ENCODE measurements at places on chromosomes 1 and 21.
A peak's percentile ranks its signal among the peaks of the same experiment; 100 is the strongest.

- DNase-seq, result no peak
Measured at GRCh38 chr1:39016604-39017171, 9.5 kb upstream of the NDUFS5 start.

GRCh38 chr1:14247666-14248065 lies 350.8 kb upstream of the KAZN start:
- no peak for DNase-seq

GRCh38 chr1:203601716-203602309 lies 24.8 kb upstream of the ATP2B4 start:
- peak; percentile 39 for DNase-seq

DNA sequence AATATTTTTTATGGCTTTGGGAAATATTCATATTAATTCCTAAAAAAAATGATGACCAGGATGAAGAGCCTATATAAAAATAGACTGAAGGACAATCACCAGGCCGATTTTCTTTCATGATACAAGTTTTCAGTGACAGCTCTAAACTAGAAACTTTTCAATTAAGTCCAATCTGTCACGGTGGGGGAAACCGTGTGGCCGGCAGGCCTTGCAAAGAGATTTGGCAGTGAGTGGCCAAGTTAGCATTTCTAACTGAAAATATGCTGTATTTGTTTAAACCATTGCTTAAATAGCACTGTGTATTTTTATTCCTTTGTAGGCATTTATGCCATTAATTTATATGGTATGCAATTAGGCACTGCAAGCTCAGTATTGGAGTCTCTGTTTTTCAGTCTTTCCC lies 294.5 kb upstream of the NRIP1 start:
- DNase-seq, result no peak

DNA sequence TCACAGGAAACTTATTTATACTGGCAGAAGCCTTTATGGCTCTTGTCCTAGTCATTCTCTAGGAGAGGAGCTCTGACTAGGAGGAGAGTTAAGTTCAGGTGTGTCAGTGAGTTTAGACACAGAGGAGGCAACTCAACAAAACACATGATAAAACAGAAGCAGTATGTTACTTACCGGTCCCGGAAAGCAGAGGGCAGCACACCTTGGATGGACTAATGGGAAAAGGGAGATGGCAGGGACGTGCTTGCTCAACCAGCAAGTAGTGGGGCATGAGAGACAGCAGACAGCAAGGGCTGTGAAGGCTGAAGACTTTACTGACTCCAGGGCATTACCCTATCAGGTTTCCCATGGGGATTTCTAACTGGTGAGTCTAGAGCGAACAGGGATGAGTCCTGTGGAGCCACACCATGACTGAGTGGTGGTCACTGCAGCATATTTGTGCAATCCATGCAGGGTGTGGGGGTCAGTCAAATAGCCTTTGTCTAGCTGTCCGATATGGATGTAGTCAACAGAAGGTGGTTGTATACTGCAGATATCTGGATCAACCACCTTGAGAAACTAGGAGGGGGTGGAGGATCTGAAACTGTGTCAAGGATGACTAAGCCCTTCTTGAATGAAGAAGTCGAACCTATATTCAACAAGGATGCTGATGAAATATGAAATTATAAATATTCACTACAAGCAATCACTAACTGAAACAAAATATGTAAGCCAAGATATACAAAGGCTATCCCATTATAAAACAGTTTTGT lies 596.3 kb upstream of the CHRM3 start:
- no peak for DNase-seq

DNA sequence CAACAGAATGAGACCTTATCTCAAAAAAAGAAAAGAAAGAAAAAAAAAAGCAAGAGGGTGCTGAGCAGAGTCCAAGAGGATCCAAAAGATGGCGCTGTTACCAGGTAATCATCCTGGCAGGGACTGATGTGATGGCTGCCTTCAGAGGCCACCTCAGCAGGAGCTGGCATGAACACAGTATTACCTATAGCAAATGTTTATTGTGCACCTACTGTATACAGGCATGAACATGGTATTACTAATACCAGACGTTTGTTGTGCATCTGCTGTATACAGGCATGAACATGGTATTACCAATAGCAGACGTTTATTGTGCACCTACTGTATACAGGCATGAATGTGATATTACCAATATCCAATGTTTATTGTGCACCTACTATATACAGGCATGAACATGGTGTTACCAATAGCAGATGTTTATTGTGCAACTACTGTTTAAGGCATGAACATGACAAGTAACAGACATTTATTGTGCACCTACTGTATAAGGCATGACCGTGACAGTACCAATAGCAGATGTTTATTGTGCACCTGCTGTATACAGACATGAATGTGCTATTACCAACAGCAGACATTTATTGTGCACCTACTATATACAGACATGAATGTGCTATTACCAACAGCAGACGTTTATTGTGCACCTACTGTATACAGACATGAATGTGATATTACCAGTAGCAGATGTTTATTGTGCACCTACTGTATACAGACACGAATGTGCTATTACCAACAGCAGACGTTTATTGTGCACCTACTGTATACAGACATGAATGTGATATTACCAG lies 115.1 kb upstream of the TMEM51 start:
- peak; percentile 41 for DNase-seq

- peak; percentile 65 for DNase-seq
Measured at GRCh38 chr1:107829036-107829770, 135.8 kb downstream of the VAV3 start.

DNA sequence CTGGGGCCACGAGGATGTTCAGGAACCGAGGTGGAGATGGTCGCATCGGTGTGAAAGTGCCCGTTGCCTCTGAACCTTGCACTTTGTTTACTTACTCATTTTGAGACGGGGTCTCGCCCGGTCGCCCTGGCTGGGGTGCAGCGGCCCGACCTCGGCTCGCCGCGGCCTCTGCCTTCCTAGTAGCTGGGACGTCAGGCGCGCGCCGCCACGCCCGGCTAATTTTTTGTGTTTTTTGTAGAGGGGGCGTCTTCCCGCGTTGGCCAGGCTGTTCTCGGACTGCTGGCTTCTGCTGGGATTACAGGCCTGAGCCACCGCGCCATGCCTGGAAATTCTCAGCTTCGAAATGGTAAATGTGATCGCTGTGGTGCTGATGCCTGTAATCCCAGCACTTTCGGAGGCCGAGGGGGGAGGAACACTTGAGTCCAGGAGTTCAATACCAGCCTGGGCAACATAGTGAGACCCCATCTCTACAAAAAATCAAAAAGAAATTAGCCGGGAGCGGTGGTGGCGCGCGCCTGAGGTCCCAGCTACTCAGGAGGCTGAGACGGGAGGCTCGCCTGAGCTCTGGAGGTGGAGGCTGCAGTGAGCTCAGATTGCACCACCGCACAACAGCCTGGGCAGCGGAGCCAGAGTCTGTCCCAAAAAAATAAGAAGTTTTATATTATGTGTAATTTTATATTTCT lies 684 bp upstream of the MRPL20 start:
- DNase-seq, result peak; percentile 47

DNA sequence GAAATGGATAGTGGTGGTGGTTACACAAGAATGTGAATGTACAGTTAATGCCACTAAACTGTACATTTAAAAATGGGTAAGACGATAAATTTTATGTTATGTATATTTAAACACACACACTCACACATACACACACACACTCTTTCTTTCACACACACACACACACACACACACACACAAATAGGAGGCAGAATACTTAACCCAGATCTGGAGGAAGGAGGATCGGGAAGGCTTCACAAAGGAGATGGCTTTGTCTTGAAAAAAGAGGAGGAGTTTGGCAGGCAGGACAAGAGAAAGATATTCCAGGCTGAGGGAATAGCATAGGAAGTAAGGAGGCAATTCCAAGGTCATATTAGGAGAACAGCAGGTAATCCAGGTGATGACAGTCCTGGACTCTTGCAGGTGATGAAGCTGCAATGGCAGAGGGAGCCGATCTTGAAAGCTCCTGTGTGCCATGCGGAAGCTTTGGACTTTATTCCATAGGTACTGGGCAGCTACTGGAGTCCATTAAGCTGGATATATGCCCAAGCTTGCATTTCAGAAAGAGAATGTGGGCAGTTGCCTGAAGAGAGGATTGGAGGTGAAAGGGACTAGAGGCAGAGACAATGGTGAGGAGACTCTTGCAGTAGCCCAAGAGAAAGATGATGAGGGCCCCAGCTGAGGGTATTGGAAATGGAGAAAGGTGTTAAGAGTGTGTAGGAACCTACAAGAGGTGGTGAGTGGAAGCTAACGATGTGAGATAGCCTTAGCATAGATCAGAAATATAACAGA lies 15.4 kb upstream of the LYST start:
- DNase-seq, result no peak

- DNase-seq, result no peak
Measured at GRCh38 chr1:194068446-194069167, 882.2 kb upstream of the B3GALT2 start.

- DNase-seq, result no peak
Measured at GRCh38 chr21:25960402-25960801, 210.2 kb downstream of the APP start.

DNA sequence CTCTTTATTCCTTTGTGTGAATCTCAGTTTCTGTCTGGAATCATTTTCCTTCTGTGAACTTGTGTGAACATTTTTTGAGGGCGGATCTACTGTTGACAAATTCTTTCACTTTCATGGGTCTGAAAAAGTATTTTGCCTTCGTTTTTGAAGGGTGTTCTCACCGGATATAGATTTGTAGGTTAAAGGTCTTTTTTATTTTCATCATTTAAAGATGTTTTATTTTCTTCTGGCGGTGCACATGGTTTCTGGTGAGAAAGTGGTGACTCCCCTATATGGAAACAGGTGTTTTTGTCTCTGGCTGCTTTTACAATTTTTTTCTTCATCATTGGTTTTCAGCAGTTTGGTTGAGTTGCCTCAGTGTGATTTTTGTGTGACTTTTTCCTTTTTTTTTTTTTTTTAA lies 94.9 kb downstream of the DYRK1A start:
- peak; percentile 25 for DNase-seq

DNA sequence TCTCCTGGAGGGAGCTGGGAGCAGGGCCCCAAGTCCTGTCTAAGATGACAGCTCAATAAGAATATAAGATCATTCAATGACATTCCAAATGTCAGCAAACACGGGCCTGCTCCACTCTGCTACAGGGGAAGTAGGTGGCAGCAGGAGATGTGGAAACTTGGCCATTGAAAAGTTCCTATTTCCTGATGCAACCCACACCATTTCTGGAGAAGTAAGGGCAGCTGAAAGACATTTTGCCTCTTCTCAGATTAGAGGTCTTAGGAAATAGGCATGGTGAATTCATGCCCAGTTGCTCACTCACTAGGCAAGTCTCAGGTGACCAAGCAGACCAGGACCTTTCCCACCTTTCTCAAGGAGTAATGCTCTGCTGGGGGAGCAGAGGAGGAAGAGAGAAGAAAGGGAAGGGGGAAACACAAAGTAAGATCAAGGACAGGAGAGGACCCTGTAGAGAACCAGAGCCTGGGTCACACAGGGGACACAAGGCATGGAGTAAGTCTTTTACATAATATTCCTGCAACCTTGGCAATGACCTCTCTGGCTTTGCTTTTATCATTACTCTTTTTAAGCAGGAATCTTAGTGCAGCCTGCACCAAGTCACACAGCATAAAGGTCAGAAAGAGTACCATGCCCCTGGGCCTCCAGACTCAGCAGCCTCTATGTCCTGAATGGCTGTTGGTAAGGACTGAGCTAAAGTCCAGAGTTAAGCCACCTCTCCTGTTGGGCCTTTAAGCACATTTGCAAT lies 68.9 kb downstream of the DMAP1 start:
- no peak for DNase-seq

- DNase-seq, result no peak
Measured at GRCh38 chr1:119324198-119324597, 44.4 kb upstream of the HAO2 start.

- DNase-seq, result peak; percentile 3
Measured at GRCh38 chr21:33058527-33058926, 11.4 kb upstream of the OLIG1 start.

DNA sequence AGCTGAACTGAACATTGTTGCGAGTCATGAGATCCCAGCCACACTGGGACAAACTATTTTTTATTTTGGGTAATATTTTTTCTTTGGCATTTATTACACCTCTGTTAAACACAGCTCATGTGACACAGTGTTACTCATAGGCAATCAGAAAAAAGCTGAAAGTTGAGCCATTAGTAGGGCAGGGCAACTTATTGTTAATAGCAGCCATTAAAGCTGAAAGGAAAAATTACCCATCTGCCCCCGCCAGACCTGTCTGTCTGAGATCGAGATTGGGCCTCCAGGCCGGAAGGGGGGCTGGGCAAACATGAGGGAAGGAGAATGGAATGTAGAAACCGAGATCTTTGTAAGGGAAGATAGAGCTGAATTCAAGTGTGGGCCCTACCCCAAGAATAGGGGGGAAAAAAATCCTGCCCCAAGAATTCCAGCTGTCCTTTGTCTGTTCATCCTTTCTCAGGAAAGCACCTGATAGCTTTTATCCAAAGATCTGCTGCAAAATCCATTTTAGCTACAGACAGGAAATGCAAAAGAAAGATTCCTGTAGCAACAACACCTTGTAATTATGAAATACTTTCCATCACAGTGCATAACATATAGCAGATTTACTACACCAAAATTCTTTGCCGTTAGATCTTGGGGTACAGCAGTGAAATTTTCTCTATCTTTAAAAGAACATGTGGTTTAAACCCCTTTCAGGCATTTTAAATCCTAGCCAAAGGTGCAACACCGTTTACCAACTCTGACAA lies 212.8 kb downstream of the PBX1 start:
- DNase-seq, result no peak

DNA sequence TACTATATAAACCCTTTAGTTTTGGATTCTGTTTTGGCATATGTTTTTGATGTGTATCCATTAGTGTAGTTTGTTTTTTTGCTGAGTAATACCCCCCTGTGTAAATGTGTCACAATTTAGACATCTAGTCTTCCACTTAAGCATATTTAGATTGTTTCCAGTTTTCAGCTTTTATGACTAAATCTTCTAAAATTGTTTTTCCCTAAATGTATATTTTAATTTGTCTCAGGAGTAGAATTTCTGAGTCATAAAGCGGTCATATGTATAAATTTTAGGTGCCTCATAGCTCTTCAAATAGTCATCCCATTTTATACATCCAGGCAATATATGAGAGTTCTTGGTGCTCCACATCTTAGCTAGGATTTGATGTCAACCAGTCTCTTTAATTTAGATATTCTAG lies 1348.0 kb downstream of the MRPL39 start:
- no peak for DNase-seq

- DNase-seq, result peak; percentile 90
Measured at GRCh38 chr1:44213222-44214112, at the start of gene DMAP1. TSS of gene DMAP1 (plus strand) at chr1:44213471. CDS start at chr1:44213754, 283 bp downstream.

DNA sequence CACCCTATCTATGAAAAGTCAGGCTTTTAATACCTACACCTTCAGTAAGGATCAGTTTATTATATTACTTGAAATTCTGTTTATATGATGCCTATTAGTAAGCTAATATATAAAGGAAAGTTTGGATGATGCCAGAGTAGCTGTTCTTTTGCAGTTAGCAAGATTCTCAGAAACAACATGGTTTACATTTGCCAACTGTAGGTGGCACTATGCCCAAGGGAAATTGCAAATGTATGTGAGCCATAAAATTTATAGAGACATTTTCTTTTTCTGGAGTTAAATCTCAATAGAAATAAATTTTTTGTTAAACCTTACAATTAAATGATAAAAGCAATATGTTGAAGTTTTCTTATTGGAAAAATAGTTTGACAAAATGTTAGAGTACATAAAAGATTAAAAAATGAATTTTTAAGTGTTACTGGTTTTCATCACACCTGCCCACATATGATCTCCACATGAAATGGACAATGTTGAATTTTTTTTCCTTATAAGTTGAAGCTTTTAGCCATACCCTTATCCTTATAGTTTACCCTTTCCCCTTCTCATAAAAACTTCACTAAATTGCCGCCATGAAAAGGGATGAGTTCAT lies 32.1 kb upstream of the EPHX4 start:
- peak; percentile 56 for DNase-seq

- DNase-seq, result no peak
Measured at GRCh38 chr1:241635556-241636152, 4.5 kb downstream of the CHML start.

- no peak for DNase-seq
Measured at GRCh38 chr1:154327466-154328317, 2.4 kb downstream of the ATP8B2 start.
